T-helper 2 cell treated with Interferon-gamma antibody and Interleukin-4, amounts not matched to agents 5 μg/mL and 100 μg/mL, for 36 hours (primary cell): ENCODE measurements at places on chromosomes 3 and 15.

DNA sequence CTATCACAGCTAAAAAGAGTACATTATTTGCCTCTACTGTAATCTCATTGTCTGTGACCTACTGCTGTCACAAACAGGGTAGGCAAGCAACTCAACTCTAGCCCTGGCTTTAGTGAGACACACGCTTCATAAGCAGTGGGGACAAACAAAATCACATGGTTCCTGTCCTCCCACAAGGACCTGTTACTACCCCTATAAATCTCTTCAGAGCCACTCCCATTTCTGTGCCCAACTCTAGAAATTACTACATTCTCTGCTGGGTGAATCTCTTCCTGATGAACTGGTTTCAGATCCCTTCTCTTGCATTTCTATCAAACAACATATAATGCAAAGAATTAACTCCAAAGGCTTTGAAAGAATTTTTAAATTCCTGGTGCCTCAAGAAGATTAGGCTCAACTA, 117.3 kb downstream of the DMXL2 start:
- H3K27ac ChIP-seq = no peak overlapping the region
- no peak overlapping the region for H3K4me3 ChIP-seq

- peaks cover 20% of the 10 kb centered on the region for H3K27me3 ChIP-seq
- no peaks in the 10 kb centered on the region for H3K4me1 ChIP-seq
- no peaks in the 10 kb centered on the region for H3K36me3 ChIP-seq
- no peak overlapping the region for H3K4me3 ChIP-seq
- H3K27ac ChIP-seq = no peak overlapping the region
These were observed 16.1 kb upstream of the SEC61A1 start for GRCh38 chr3:128036119-128036518.

DNA sequence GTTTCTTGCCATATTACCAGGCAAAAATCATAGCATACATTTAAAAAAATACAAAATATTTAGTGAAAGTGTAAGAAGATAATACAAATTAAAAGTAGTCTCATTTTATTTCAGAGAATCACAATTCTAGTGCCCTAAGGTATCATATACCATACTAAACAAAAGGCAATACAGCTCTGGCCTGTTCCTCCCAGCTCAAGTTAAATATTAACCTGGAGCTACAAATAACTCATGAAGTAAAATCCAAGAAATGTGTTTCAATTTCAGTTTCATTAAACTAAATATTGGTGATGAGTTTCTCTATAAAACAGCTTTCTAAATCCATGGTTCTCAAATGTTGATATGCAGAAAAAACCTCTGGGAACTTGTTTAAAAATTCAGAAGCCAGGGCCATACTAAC, 67.7 kb downstream of the INO80 start:
- H3K36me3 ChIP-seq = peaks cover 45% of the 10 kb centered on the region
- DNase-seq = no peak
- H3K4me3 ChIP-seq = no peak overlapping the region
- no peaks in the 10 kb centered on the region for H3K4me1 ChIP-seq
- H3K27me3 ChIP-seq = no peaks in the 10 kb centered on the region

DNA sequence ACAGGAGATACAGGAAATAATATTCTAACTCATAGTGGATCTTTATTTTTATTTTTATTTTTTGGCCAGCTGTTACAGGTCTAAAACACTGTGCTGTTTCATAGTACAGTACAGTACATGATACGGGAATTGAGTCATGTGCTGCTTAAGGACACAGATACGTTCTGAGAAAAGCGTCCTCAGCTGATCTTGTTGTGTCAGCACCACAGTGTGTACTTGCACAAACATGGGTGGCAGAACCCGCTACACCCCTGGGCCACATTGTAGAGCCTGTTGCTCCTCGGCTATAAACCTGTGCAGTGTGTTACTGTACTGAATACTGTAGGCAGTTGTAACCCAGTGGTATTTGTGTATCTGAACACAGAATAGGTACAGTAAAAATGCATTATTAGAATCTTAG, 183.4 kb downstream of the OR4M2 start:
- H3K4me3 ChIP-seq = no peak overlapping the region
- H3K4me1 ChIP-seq = peaks cover 20% of the 10 kb centered on the region
- H3K36me3 ChIP-seq = no peaks in the 10 kb centered on the region
- H3K27me3 ChIP-seq = no peaks in the 10 kb centered on the region
- DNase-seq = no peak

DNA sequence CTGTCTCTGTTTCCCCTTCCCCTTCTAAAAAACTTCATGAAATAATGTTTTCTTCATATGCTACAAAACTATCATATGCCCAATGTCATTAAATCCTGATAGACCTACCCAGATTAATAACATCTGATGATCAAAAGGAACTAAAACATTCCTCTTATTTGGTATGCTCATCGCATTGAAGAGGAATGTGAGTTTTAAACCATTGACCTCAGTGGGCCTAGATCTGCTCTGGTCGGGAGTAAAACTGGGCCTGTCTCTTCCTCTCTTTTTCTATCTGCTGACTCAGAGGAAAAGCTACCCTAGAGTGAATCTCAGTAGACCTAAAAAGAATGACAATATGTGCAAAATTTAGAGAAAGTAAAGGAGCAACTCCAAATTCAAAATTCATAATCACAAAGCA, 275.8 kb downstream of the SATB1 start:
- H3K27ac ChIP-seq = no peak overlapping the region
- no peak for DNase-seq
- peaks cover 6% of the 10 kb centered on the region for H3K27me3 ChIP-seq
- no peaks in the 10 kb centered on the region for H3K36me3 ChIP-seq
- no peaks in the 10 kb centered on the region for H3K4me1 ChIP-seq

DNA sequence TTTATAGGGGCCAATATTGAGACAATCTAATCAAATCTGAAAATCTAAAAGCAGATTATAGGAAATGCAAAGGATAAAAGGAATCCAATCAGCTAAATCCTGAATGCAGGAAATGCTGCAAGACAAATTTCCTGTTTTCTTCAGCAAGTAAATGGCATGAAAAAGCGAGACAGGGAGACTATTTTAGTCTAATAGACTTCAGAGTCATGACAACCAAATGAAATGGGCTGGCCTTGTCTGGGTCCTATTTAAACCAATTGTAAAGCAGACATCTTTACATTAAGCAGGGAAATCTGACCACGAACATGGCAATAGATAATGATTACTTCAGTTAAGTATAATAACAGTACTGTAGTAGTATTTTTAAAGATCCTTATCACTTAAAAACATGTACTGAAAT, 2.1 kb downstream of the DBR1 start:
- H3K36me3 ChIP-seq = peaks cover 20% of the 10 kb centered on the region
- DNase-seq = no peak
- H3K4me3 ChIP-seq = peak overlapping the region; percentile 39
- H3K4me1 ChIP-seq = peaks cover 27% of the 10 kb centered on the region
- no peak overlapping the region for H3K27ac ChIP-seq

- no peak overlapping the region for H3K27ac ChIP-seq
- no peaks in the 10 kb centered on the region for H3K36me3 ChIP-seq
- H3K4me1 ChIP-seq = no peaks in the 10 kb centered on the region
- no peak overlapping the region for H3K4me3 ChIP-seq
- no peak for DNase-seq
- H3K27me3 ChIP-seq = no peaks in the 10 kb centered on the region
These were observed 31.5 kb upstream of the CTXND1 start for GRCh38 chr15:80283531-80283930.

- H3K4me1 ChIP-seq = peaks cover 15% of the 10 kb centered on the region
- DNase-seq = no peak
- no peaks in the 10 kb centered on the region for H3K27me3 ChIP-seq
- H3K36me3 ChIP-seq = no peaks in the 10 kb centered on the region
- no peak overlapping the region for H3K4me3 ChIP-seq
- no peak overlapping the region for H3K27ac ChIP-seq
These were observed 15.4 kb downstream of the DPH3 start for GRCh38 chr3:16249336-16249735.

- H3K4me1 ChIP-seq = no peaks in the 10 kb centered on the region
- H3K36me3 ChIP-seq = no peaks in the 10 kb centered on the region
- H3K27ac ChIP-seq = no peak overlapping the region
- no peak overlapping the region for H3K4me3 ChIP-seq
These were observed 300.2 kb upstream of the SLCO3A1 start for GRCh38 chr15:91553196-91553854.

GRCh38 chr3:114294940-114295480, 1.2 kb downstream of the TIGIT start:
- H3K36me3 ChIP-seq = no peaks in the 10 kb centered on the region
- peaks cover 10% of the 10 kb centered on the region for H3K4me1 ChIP-seq
- no peak overlapping the region for H3K27ac ChIP-seq
- no peaks in the 10 kb centered on the region for H3K27me3 ChIP-seq

DNA sequence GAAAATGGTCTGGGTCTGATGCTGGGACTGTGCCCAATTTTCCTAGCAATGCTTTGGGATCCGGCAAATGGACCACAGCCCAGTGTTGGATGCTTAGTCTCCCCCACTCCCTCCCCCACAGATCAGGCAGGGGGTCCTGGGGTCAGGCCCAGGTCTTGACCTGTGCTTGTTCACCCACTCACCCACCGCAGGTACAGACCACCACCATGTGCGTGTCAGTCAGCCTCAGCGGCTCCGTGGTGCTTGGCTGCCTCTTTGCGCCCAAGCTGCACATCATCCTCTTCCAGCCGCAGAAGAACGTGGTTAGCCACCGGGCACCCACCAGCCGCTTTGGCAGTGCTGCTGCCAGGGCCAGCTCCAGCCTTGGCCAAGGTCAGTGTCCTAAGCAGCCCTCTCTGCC, 10.6 kb downstream of the GRM2 start:
- no peaks in the 10 kb centered on the region for H3K36me3 ChIP-seq
- peaks cover 12% of the 10 kb centered on the region for H3K4me1 ChIP-seq
- no peak overlapping the region for H3K27ac ChIP-seq
- no peak for DNase-seq
- H3K4me3 ChIP-seq = no peak overlapping the region

DNA sequence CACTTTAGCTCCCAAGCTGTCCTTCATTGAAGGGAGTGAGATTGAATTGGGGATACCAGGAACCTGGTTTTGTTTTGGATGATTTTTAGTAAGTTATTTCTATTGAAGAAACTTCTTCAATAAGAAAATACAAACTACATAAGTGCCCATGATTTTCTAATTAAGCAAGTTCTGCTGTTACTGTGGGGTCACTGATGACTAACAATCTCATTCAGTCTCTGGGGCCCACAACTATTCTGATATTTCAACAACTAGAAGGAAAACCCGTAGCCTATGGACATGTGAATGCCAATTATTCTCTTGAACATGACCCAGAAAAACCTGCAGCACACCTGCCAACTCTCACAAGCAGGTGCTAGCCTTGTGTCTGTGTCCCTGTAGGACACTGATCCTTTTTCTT, 184.6 kb downstream of the DCLK3 start:
- no peak overlapping the region for H3K4me3 ChIP-seq
- DNase-seq = no peak
- H3K27me3 ChIP-seq = no peaks in the 10 kb centered on the region
- H3K36me3 ChIP-seq = no peaks in the 10 kb centered on the region
- no peak overlapping the region for H3K27ac ChIP-seq
- H3K4me1 ChIP-seq = no peaks in the 10 kb centered on the region

DNA sequence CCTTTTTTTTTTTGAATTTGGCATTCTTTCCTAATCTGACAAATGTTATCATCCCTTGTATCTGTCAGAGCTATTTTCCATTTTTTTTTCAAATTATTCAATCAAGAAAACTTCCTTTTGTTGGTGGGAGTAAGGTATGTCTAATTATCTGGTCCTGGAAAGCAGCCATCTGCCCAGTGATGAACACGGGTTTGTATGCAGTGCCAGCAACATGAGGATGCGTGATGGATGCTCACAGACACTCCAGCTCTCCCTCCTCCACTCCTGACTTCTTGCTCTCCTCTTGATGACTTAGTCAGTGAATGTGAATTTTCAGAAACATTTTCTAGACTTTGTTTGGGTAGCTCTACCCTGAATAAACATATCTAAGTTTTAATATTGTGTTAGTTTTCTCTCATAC, 79.2 kb downstream of the IL1RAP start:
- no peak overlapping the region for H3K27ac ChIP-seq
- H3K36me3 ChIP-seq = peaks cover 56% of the 10 kb centered on the region
- H3K4me3 ChIP-seq = no peak overlapping the region
- H3K27me3 ChIP-seq = no peaks in the 10 kb centered on the region

GRCh38 chr15:25714538-25714840, 148.6 kb downstream of the ATP10A start:
- no peaks in the 10 kb centered on the region for H3K27me3 ChIP-seq
- no peak overlapping the region for H3K27ac ChIP-seq
- no peak for DNase-seq
- H3K4me3 ChIP-seq = no peak overlapping the region
- H3K4me1 ChIP-seq = no peaks in the 10 kb centered on the region

- H3K4me1 ChIP-seq = peaks cover 5% of the 10 kb centered on the region
- H3K27ac ChIP-seq = no peak overlapping the region
- peaks cover 15% of the 10 kb centered on the region for H3K27me3 ChIP-seq
- H3K36me3 ChIP-seq = no peaks in the 10 kb centered on the region
These were observed 59.0 kb upstream of the SMAD3 start for GRCh38 chr15:67006083-67007065.

DNA sequence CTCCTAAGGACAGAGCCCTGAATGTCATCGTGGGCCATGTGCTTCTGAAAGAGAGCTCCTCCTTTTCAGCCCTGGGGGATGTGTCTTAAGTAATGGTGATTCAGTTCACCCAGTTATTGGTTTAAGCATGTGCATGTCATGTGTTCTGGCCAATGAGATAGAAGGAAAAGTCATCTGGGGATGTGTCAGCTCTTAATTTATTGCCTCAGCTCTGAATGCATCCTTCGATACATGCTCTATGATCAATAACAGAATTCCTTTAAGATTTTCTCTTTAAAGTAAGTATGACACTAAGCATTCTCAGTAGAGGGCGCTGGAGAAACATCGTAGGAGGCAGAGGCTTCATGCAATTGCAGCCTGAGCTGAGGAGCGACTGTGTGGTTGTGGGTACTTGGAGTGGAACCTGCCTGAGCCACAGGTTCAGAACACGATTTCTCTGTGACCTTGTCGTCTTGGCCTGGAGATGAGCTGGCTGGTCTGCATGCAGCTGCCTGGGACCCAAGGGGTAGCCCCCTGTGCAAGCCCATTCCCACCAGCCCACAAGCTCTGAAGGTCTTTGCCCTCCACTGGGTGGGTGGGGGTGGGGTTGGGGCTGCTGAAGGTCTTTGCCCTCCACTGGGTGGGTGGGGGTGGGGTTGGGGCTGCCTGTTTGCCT, 69.5 kb downstream of the C3orf38 start:
- H3K4me3 ChIP-seq = no peak overlapping the region
- no peak for DNase-seq
- no peaks in the 10 kb centered on the region for H3K27me3 ChIP-seq
- H3K27ac ChIP-seq = no peak overlapping the region
- no peaks in the 10 kb centered on the region for H3K4me1 ChIP-seq

- H3K27ac ChIP-seq = no peak overlapping the region
- peaks cover 11% of the 10 kb centered on the region for H3K4me1 ChIP-seq
- no peaks in the 10 kb centered on the region for H3K27me3 ChIP-seq
- peaks cover 57% of the 10 kb centered on the region for H3K36me3 ChIP-seq
These were observed 69.0 kb downstream of the SLC24A1 start for GRCh38 chr15:65690778-65691177.
